ENCODE measurements at places on chromosomes 11 and 22.

DNA sequence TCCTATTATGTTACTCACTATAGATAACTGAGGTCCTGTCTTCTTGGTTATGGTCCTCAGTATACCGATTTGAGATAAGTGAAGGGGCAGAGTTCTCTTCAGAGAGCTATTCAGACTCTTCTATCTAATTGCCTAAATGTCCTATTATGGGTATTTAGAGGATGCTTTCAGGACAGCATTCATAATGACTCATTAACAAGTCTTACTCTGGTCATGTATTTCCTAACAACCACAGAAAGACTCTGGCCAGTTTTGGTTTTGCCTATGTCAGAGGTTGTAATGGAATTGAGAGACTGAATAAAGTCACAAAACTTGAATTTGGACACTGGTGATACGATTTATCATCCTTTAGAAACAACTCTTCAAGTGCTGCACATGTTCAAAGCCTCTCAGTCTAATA is 1233.0 kb downstream of the JRKL start:
- DNase-seq, result no peak

GRCh38 chr11:88284336-88285050 is 53.0 kb downstream of the CTSC start:
- no peak for DNase-seq

DNA sequence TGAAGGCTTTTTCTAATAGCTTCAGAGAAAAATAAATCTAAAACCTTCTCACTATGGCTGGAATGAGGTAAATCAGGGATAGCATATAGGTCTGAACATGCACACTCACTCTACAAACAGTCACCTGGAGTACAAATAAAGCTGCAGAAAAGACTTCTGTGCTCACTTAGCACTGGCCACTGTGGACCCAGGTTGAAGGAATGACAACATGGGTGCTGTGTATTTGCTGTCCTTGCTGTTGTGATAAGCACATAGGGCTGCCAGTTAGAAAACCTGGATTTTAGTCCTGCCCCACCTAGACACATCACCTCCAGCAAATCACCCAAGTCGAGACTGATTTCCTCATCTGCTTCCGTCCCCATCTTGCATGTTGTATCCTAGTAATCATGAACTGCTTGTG is 51.2 kb downstream of the FZD4 start:
- no peak for DNase-seq

- DNase-seq, result no peak
Observed at GRCh38 chr11:114279792-114280546, 16.2 kb upstream of the NNMT start.

DNA sequence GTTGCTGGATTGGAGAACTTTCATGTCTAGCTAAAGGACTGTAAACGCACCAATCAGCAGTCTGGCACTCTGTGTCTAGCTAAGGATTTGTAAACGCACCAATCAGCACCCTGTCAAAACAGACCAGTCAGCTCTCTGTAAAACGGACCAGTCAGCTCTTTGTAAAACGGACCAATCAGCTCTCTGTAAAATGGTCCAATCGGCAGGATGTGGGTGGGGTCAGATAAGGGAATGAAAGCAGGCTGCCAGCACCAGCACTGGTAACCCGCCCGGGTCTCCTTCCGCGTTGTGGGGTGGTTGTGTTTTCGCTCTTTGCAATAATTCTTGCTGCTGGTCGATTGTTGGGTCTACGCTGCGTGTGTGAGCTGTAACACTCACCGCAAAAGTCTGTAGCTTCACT is 11.3 kb downstream of the MYO18B start:
- DNase-seq, result no peak

DNA sequence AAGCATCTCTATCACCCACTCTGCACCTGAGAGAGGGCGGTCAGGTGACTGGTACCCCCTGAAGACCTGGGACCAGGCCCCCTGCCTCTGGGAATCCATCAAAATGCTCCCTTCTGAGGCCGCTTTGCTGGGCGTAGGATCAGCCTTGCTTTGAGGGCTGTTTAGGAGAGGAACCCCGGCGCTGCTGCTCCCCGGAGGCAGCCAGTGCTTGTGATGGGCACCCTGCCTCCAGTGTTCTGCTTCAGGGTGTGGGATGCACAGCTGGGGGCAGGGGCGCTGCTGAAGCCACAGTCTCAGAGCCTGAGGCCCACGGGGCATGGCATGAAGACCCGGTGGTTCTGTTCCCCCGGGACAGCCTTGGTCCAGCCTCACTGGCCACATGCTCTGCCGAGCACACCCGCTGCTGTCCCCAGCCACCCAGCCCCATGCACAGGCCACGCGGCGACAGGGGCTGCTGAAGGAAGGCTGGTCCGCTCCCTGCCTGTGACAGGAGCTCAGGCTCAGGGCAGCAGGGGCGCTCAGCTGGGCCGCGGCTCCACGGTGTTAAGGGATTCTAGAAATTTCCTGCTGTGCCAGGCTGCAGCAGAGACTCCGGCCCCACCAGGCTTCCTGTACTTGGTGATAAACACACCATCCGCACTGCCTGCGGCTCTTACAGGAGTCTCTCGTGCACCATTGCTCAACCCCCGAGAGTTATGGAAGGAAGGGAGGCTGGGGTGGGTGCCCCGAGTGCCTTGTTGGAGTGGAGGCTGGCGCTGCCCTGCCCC is 91.0 kb downstream of the KCNQ1 start:
- no peak for DNase-seq

- no peak for DNase-seq
Observed at GRCh38 chr11:2833051-2833715, 52.4 kb downstream of the CDKN1C start.

GRCh38 chr22:49826603-49827270 is 936 bp downstream of the BRD1 start:
- no peak for DNase-seq

DNA sequence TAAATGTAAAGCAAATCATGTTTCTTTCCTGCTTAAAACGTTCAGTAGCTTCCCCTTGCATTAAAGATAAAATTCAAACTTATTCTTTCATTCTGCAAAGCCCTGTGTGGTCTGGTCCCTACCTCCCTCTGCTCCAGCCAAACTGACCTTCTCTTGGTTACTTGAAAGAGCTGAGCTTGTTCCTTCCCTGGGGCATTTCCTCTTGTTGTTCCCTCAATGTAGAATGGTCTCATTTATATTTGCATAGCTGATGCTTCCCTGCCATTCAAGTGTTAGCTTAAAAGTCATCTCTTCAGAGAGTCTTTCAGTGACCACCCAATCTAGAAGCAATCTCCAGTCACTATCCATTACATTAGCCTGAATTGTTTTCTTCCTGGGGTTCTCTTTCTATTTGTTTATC is 1618.5 kb upstream of the TENM4 start:
- DNase-seq, result no peak

DNA sequence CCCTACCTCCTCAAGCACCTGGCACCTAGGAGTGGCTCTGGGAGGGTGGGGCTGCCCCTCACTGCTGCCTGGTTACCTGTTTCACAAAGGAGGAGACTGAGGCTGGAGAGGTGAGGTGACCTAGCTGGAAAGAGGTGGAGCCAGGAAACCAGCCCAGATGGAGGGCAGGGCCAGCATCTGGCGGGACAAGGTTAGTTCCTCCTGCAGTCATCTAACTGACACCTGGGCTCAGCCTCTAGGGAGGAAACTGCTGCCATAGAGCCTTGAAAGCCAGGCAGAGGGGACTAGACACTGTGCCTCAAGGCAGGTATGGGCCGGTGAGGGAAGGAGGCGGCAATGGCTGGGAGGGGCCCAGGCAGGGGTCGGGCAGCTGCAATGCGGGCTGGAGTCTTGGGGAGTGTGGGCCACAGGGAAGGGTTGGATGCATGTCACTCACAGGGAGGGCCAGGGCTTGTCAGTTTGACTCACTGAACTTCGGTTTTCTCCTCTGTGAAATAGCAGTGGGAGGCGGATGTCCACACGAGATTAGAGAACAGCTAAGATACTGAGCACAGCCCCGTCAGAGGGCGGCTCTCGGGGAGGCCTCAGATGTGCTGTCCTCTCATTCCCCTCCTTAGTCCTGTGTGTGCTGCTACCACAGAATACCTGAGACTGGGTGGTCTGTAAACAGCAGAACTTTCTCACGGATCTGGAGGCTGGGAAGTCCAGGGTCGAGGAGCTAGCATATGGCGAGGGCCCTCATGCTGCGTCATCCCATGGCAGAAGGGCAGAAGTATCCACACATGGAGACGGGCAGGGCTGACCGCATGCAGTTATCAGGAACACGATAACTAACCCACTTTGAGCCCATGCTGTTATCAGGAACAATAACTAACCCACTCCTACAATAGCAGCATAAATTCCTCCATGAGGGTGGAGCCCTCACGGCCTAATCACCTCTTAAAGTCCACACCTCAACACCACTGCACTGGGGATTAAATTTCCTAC is 16.1 kb downstream of the MGAT3 start:
- no peak for DNase-seq

DNA sequence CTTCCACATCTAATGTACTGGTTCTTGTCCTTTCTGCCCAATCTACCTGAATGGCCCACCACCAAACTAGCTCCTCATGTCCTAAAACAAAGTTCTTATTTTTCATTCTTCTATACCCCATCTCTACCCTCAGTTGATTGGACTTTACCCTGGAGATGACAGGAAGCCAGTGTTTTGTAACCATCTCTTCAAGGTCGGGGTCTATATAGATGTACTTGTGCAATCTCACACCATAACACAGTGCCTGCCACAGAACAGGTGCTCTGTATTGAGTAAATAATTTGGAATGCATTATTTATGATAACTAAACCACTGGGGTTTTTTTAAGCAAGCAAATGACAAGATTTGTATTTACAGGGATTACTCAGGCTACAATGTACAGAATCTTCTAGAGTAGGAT is 76.7 kb upstream of the FAM181B start:
- no peak for DNase-seq

GRCh38 chr11:68655406-68655805 is 28.9 kb upstream of the GAL start:
- no peak for DNase-seq

GRCh38 chr11:78429660-78430059 is 12.0 kb upstream of the GAB2 start:
- DNase-seq, result no peak

DNA sequence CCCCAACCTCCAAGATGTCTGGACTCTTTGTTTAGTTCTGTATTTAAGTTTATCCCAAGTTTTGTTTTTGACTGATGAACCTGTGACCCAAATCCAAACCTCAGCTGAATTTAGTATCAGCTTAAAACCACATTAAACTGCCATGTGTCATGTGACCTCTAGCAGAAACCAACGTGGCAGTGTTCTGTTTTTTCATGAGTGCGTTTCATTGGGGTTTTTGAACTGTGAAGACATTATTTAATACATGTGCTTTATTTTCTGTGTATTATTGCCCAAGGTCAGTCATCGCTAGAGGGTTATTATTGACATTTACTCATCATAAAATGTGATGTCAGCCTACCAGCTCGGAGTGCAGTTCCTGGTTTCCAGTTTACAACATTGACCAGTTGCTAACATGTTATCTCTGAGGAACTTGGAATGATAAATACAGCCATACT is 1.8 kb downstream of the TLCD5 start:
- no peak for DNase-seq

DNA sequence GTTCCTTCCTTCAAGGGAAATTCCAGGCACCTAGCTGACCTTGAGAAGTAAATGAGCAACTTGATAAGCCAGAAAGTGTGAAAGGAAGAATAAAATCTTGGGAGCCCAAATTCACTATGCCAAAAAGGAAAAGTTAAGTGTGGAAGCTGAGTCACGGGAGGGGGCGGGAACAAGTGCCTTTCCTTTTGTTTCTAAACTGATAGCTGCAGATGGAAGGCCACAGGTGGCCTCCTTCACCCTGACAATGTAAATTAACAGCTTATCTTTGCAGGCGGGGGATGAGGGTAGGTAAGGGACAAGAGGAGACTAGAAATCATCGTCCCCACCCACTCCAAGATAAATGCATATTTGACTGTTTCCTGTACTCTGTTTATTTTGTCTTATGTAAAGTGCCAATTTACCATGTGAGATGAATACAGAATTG is 36.4 kb upstream of the TREH start:
- DNase-seq, result no peak

DNA sequence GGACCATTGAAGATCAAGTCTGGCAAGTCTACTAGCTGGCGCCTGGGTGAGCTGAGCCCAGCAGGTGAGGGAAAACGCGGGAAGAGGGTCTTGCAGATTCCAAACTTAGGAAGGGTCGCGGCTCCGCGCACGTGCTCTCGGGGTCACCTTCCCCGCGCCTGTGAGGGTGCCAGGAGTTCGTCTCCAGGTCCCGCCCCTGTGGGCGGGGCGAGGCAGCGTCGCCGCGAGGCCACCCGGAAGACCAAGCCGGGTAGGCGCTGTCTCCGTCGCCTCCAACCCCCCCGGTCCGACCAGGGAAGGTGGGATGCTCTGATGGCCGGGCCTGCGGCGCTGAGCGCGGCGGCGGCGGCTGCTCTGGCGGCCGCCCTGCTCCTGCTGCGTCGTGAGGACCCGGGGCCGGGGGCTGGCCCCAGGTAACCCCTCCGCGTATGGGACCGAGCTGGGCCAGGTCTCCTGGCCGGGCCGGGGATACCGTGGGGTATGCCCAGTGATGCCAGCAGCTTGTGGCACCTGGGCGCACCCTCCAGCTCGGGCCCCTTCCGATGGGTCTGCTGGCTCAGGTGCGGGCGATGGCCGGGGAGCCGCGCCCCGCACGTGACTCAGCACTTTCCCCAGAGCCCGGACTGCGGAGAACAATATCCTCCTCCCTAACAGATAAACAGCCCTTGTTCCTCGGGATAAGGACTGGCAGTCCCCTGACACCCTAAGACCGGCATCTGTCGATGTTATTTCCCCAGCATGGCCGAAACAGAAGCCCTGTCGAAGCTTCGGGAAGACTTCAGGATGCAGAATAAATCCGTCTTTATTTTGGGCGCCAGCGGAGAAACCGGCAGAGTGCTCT is at the start of gene HTATIP2:
Gene HTATIP2 (plus strand): TSS at position 215 of the 841 bp plus-strand sequence. CDS start 524 bp downstream, at position 739.
- DNase-seq, result no peak

DNA sequence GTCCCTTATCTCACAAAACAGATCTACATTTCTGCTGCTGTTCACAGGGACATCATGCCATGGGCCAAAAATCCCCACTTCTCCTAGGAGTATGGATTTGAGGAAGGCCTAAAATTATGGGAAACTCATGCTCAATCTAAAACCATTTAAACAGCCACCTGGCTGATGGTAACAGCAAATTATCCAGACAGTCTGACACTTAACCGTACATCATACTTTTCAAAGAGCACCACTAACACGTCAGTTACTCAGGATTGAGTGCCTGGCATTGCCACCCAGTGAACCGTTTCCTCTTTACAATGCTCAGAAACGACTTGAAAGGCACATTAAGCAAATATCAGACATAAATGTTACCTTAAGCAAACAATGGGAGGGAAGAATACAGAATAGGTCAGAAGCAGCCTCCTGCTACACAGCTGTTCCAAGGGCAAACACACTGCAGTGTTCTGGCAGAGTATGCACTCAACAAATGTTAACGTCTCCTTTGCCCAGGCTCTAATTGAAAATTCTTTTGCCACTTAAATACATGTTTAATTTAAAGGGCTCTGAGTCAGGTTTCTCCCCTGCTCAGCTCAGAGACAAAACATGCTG is 18.8 kb upstream of the SLC36A4 start:
- DNase-seq, result no peak

Measured in thoracic aorta (tissue), 2 donors.